Activated CD4-positive, alpha-beta memory T cell treated with anti-CD3 and anti-CD28 coated beads, Interleukin-2, amount 10 ng/mL, durations not matched to agents 7 days and 5 days (primary cell): ENCODE measurements at places on chromosomes 12 and 14.

DNA sequence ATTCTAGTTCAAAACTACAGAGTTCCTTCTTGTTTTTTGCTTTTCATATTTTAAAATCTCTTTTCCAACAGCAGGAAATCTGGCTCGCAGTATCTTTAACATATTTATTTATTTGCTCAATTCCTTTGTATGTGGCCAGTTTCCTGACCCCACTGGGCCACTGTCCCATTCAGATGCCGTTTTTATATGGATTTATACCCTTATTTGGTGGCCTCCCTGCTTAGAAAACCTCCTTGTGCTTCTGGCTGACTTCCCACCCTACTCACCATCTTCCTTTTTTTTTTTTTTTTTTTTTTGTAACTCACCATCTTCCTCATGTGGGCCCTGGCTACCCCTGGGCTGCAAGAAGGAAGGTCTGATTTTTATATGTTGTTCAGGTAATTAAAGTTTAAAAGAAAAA lies 53.9 kb downstream of the TTLL5 start:
- H3K27me3 ChIP-seq, result no peaks in the 10 kb centered on the region
- no peak overlapping the region for H3K4me3 ChIP-seq
- no peak for DNase-seq
- no peaks in the 10 kb centered on the region for H3K36me3 ChIP-seq

DNA sequence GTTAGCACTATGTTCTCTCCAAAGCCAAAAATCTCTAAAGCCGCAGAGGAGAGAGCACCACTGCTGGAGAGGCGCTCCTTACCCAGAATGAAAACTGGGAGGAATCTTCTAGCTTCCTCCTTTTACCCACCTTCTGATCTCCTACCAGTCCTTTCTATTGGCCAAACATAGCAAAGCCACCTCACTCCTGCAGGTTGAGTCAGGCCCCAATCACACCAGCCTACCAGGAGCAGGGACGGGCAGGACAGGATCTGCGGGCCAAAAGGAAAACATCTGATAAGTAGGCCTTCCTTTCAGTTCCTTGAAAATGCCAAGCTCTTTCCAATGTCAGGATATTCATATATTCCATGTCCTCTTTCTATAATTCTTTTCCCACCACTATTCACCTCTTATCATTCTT lies 197.7 kb upstream of the CNOT2 start:
- no peaks in the 10 kb centered on the region for H3K36me3 ChIP-seq
- H3K4me1 ChIP-seq, result peaks cover 16% of the 10 kb centered on the region
- no peak overlapping the region for H3K27ac ChIP-seq
- H3K4me3 ChIP-seq, result no peak overlapping the region
- DNase-seq, result no peak

- H3K4me3 ChIP-seq, result no peak overlapping the region
- H3K27ac ChIP-seq, result no peak overlapping the region
- no peaks in the 10 kb centered on the region for H3K4me1 ChIP-seq
- peaks cover 3% of the 10 kb centered on the region for H3K27me3 ChIP-seq
- no peak for DNase-seq
These were observed 22.0 kb downstream of the CACNA1C start for GRCh38 chr12:2074792-2075191.

- peaks cover 12% of the 10 kb centered on the region for H3K27me3 ChIP-seq
- DNase-seq, result no peak
- H3K36me3 ChIP-seq, result no peaks in the 10 kb centered on the region
- no peak overlapping the region for H3K27ac ChIP-seq
These were observed 26.8 kb upstream of the CEBPE start for GRCh38 chr14:23145794-23146350.

- no peaks in the 10 kb centered on the region for H3K4me1 ChIP-seq
- H3K27ac ChIP-seq, result no peak overlapping the region
- H3K36me3 ChIP-seq, result no peaks in the 10 kb centered on the region
These were observed 110.4 kb downstream of the KCNA5 start for GRCh38 chr12:5154091-5154490.

GRCh38 chr14:94406910-94407309 lies 18.5 kb upstream of the SERPINA1 start:
- no peaks in the 10 kb centered on the region for H3K36me3 ChIP-seq
- H3K4me3 ChIP-seq, result no peak overlapping the region
- H3K4me1 ChIP-seq, result no peaks in the 10 kb centered on the region
- H3K27ac ChIP-seq, result no peak overlapping the region
- DNase-seq, result no peak

- H3K27ac ChIP-seq, result no peak overlapping the region
- no peak overlapping the region for H3K4me3 ChIP-seq
- DNase-seq, result no peak
- no peaks in the 10 kb centered on the region for H3K36me3 ChIP-seq
- H3K27me3 ChIP-seq, result no peaks in the 10 kb centered on the region
These were observed 300.9 kb upstream of the STXBP6 start for GRCh38 chr14:25350802-25351201.

DNA sequence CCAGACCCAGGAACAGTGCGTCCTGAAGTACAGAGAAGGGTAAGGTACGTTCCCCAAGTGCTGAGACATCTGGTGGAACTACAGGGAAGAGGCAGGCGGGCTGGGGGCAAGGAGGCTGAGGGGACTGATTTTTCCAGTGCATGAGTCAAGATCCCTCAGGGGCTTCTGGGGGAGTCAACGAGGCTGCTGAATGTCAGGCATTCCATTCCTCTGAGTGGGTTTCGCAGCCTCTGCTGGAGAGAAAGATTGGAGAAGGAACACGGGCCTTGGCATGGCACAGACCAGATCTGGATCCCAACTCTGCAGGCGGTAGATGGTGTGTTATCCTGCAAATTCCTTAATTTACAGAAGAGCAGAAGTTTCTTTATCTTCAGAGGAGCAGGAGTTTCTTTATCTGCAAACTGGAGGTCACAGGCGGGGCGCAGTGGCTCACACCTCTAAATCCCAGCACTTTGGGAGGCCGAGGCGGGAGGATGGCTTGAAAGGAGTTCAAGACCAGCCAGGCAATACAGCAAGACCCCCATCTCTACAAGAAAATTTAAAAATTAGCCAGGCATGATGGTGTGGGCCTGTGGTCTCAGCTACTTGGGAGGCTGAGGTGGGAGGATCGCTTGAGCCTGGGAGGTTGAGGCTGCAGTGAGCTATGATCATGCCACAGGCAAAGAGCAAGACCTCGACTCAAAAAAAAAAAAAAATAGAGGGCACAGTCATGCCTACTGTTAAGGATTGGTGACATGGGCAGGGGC lies 132.6 kb upstream of the MAP1LC3B2 start:
- H3K27me3 ChIP-seq, result no peaks in the 10 kb centered on the region
- H3K4me3 ChIP-seq, result no peak overlapping the region
- H3K27ac ChIP-seq, result no peak overlapping the region
- H3K4me1 ChIP-seq, result no peaks in the 10 kb centered on the region

GRCh38 chr14:38992067-38992844 lies 110.8 kb downstream of the SEC23A start:
- H3K27ac ChIP-seq, result no peak overlapping the region
- H3K36me3 ChIP-seq, result no peaks in the 10 kb centered on the region
- H3K4me3 ChIP-seq, result no peak overlapping the region
- no peak for DNase-seq
- peaks cover 2% of the 10 kb centered on the region for H3K27me3 ChIP-seq

- no peaks in the 10 kb centered on the region for H3K4me1 ChIP-seq
- H3K27ac ChIP-seq, result no peak overlapping the region
- H3K36me3 ChIP-seq, result no peaks in the 10 kb centered on the region
- DNase-seq, result no peak
These were observed 114.7 kb upstream of the CRY1 start for GRCh38 chr12:107207931-107208525.

DNA sequence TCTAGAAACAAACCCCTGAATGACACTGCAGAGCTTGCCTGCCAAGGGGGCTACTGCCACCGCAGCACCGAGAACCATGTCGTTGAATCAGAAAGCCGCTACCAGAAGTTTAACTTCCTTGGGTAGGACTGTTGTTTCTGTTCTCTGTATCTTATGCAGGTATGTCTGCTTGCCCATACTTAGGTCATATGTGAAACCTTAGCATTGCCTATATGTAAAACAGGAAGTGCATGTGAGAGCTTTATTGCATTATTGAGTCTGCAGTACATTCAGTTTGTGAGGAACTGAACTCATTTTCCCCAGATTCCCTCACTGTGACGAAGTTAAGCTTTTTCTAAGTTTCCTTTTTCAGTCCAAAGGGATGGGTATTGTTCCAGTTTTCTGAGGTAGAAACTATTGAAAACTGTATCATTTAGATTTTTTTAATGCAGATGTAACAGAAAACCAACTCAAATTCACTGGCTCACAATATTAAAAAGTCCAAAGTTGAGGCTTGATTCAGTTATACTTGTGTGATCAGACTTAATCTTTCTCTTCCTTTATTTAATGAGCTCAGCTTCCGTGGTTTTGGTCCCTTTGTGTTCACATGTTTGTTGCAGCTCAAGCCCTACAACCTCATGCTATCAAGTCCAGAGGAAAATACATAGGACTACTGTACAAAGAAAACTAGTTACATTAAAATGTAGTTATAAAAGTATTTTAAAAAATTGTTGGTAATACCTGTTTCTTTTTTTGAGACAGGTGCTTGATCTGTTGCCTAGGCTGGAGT lies 6.9 kb downstream of the FBXO34 start:
- H3K36me3 ChIP-seq, result peaks cover 18% of the 10 kb centered on the region
- H3K4me1 ChIP-seq, result peaks cover 49% of the 10 kb centered on the region

- no peak overlapping the region for H3K27ac ChIP-seq
- no peak for DNase-seq
- no peaks in the 10 kb centered on the region for H3K4me1 ChIP-seq
- H3K36me3 ChIP-seq, result no peaks in the 10 kb centered on the region
- H3K4me3 ChIP-seq, result no peak overlapping the region
- no peaks in the 10 kb centered on the region for H3K27me3 ChIP-seq
These were observed 117.6 kb upstream of the RASSF8 start for GRCh38 chr12:25840678-25841465.

- peaks cover 4% of the 10 kb centered on the region for H3K36me3 ChIP-seq
- DNase-seq, result no peak
- H3K4me1 ChIP-seq, result no peaks in the 10 kb centered on the region
- no peaks in the 10 kb centered on the region for H3K27me3 ChIP-seq
- no peak overlapping the region for H3K4me3 ChIP-seq
These were observed 134.4 kb upstream of the FGD4 start for GRCh38 chr12:32264961-32265360.

DNA sequence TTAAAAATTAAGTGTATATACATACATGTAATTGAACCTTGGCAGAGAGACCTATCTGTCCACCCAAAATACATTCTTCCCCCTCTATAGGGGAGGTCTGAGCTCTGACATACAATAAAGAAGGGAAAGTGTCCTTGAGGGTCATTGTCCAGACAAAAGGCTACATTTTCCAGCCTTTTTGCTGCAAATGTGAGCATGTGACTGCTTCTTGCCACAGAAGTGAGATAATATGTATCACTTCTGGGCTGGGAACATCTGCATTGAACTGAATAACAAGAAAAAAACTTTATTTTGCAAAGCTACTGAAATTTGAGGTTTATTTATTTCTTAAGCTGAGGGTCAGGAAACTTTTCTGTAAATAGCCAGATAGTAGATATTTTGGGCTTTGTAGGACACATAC lies 131.3 kb downstream of the TBC1D30 start:
- no peak for DNase-seq
- H3K4me3 ChIP-seq, result no peak overlapping the region

GRCh38 chr12:24997496-24997895 lies 48.6 kb upstream of the BCAT1 start:
- H3K27me3 ChIP-seq, result peaks cover 5% of the 10 kb centered on the region
- no peaks in the 10 kb centered on the region for H3K36me3 ChIP-seq
- no peak for DNase-seq
- no peak overlapping the region for H3K27ac ChIP-seq
- H3K4me3 ChIP-seq, result no peak overlapping the region

DNA sequence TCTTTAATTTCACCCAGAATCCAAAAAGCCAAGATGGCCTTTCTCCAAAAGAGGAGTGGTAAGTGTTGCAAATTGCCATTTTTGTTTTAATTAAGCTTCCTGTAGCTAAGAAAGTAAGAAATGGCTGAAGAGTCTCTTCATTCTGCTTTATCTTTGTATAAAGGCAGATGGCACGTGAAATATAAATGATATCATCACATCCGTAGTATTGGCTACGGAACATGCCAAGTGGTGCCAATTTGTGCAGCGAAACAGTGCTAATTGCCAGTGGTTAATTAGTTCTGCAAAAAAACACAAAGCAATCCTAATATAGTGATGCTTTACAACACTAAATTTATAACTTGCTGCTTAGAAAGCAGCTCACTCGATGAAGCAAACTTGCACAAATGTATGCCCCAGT lies 29.4 kb downstream of the PLEKHG7 start:
- H3K4me1 ChIP-seq, result no peaks in the 10 kb centered on the region
- H3K4me3 ChIP-seq, result no peak overlapping the region
- DNase-seq, result no peak
- no peak overlapping the region for H3K27ac ChIP-seq
- no peaks in the 10 kb centered on the region for H3K36me3 ChIP-seq
- peaks cover 6% of the 10 kb centered on the region for H3K27me3 ChIP-seq

DNA sequence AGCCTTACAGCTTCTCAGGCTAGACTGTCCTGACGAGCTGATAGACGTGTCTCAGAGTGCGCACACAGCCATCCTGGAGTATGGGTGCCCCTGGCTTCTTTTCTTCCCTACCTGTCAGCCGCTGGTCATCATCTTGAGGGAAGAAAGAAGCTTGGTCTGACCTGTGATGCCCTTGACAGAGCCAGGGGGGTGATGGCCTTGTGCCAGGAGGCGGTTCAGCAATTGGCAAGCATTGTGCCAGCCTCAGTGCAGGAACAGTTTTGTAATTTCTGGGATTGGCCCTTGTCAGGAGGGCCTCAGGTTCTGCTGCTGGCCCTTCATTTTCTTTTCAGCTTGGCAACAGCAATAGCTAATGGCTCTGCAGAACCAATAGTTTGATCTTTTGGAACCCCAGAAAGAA lies 80.1 kb downstream of the ADCK1 start:
- H3K4me3 ChIP-seq, result no peak overlapping the region
- H3K36me3 ChIP-seq, result no peaks in the 10 kb centered on the region
- no peak overlapping the region for H3K27ac ChIP-seq
- no peaks in the 10 kb centered on the region for H3K27me3 ChIP-seq
- peaks cover 2% of the 10 kb centered on the region for H3K4me1 ChIP-seq
- DNase-seq, result no peak

DNA sequence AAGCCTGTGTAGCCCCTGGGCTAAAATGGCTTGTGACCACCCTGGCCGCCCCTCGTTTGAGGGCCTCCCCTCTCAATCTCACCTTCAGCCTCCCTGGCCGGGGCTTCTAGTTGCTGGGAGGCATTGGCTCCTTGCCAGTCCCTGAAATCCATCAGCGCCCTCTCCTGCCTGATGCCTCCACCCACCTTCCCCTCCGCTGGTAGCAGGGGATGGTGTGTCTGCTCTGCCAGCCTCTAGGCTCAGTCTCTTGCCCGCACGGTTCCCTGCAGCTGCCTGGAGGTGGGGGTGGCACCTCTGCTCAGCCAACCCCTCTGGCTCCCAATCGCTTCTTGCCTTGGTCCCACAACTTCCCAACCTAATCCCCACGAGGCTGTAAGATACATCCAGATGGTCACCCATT lies 167.9 kb downstream of the PHETA1 start:
- H3K27me3 ChIP-seq, result peaks cover 26% of the 10 kb centered on the region
- H3K27ac ChIP-seq, result no peak overlapping the region
- H3K4me3 ChIP-seq, result no peak overlapping the region
- H3K4me1 ChIP-seq, result peaks cover 17% of the 10 kb centered on the region
- DNase-seq, result no peak
